ENCODE measurements at places on chromosomes 16 and 17. TPM values are rescaled to one million over a fixed set of nuclear protein-coding genes. Genes with fewer than 3 reads are reported as not detected.

Gene GPT2
- 17.0 TPM for total RNA-seq

Gene AXIN2
- 5.1 TPM for total RNA-seq

- no peak for DNase-seq
Measured at GRCh38 chr17:57925361-57925990, 29.7 kb downstream of the CUEDC1 start.

Gene SECTM1
- total RNA-seq = 65.8 TPM

Gene SEZ6L2
- 6.4 TPM for total RNA-seq

DNA sequence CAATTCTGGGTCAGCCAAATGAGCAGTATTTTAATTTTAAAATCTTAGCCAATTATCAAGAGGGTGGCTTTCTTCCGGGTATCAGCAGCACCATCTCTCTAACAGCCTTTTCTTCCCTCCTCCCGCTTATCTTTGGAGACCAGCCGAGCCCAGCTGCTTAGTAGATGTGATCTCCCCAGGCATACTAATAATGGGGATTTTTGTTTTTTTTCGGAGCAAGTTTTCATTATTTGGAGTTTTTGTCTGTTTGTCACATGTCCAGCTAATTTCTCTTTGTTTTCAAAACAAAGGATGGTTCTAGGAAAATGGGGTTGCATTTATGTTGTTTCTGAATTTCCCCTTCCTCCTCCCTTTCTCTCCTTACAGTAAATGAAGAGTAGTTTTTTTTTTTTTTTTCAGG lies 170.5 kb upstream of the MPHOSPH6 start:
- DNase-seq = no peak

GRCh38 chr16:67967958-67968399 lies 458 bp downstream of the SLC12A4 start:
- DNase-seq = peak; percentile 49

DNA sequence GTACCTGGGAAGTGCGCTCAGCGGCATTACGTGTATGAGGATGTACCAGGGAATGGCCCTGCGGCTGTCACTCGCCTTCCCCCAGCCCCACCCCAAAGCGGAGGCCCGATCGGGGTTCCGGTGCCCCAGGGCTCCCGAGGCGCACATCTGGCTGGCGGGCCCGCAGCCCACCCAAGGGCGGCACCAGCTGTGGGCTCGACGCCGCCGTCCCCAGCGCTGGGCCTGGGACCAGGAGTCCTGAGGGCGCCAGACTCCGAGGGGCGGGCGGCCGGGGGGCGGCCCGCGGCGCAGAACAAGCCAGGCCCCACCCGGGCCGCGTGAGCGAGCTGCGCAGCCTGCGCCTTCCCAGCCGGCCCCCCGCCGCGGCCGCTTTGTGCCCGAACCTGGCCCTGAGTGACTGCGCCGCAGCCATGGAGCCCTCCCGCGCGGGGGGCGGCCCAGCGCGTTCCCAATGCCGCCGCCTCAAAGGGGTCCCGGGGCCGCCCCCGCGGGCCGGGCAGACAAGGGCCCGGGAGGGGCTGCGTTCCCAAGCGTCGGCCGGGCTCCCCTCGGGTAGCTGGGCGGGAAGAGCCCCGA lies 17.4 kb downstream of the ZNF423 start:
- DNase-seq = no peak

GRCh38 chr16:78523212-78523985 lies 423.9 kb downstream of the WWOX start:
- DNase-seq = peak; percentile 12

DNA sequence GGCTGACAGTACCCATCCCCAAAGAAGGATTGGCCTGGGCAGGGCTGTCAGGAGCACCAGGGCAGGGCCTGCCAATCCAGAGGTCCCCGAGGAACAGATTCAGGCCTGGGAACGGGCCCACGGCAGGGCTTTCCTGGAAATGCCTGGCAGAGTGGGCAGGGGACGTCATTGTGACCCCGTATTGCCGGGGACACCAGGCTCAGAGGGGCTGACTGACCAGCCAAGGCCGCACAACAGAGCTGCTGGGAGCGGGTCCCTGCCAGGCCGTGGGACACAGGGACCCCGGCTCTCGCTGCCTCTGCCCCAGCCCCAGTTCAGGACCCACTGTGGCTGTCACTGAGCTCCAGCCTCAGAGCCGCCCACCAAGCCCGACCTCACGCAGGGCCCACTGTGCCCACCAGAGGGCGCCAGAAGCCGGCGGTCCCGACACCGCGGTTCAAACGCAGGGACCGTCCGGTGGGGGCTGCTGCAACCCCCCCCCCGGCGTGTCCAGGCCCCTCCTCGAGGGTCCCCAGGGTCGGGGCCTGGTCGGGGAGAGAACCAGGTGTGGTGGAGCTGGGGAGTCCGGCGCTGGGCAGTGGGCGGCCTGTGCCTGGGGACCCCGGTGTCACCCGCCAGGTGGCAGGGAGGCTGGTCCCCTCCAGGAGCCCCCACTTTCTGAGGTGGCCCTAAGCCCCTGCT lies 15.2 kb upstream of the SSTR5 start:
- no peak for DNase-seq

DNA sequence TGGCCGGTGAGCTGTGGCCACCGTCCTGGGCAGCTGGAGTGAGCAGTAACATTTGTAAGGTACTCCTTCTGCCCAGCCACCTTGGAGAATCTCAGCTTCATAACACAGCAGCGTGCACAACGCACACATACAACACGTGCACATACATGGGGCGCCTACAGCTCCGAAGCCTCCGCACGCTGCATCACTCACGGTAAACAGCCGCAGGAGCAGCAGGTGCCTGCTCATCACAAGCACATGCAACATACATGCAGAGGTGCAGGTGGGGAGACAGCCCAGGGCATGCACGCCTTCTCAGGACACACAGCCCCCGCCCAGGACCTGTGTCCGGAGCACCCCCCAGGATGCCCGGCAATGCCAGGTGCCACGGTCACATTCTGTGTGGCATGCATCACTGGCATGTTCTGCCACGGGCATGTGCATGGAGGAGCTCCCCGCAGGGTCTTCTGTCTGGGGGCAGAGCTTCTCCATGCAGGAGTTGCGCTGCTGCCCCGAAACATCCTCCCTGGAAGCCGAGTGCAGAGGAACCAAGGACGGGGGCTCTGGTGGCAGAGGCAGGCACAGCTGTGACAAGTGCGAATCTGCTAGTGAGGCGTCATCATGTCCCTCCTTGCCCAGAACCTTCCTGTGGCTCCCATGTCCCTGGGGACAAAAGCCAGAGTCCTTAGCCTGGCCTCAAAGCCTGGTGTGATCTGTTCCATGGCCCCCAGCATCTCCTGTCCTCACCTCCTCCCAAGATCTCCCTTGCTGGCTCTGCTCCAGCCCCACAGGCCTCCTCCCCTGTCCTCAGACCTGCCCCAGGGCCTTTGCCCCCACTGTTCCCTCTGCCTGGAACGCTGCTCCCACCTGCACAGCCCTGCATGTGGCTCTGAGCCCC lies 184.0 kb upstream of the GSE1 start:
- DNase-seq = no peak

- no peak for DNase-seq
Measured at GRCh38 chr16:25817876-25818275, 126.1 kb downstream of the HS3ST4 start.

- no peak for DNase-seq
Measured at GRCh38 chr17:17472333-17472920, 4.4 kb upstream of the MED9 start.

Gene PLXDC1
- total RNA-seq = 49.7 TPM

DNA sequence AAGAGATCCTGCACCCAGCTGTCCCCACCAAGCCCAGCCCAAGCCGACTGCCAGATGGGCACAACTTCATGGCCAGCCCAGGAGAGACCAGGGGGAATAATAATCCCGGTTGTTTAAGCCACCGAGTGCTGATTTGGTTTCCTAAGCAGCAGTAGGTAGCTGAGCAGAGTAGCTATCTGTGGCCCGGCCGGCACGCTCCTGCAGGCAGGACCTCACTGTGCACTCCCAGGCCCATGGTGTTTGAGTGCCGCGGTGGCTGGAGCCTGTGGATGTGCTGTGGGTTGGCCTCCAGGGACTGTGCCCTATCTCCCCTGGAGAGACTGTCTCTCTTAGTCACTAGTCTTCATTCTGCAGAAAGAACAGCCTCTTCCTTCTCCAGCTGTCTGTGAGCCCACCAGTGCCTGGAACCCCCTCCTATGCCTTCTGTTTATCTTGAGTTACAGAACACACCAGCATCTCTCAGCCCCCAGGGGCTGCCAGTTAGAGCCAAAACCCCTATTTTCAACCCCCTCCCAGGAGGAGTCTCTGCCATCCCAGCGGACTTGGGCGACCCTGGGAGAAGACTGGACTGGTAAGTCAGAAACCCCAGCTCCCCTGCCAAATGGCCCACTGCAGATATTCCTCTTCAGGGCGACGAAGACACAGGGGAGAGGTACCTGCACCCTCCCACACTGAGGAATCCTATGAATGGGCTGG lies 152.0 kb downstream of the SDK2 start:
- DNase-seq = no peak

Gene HOXB2
- total RNA-seq = 43.9 TPM

- DNase-seq = no peak
Measured at GRCh38 chr17:60401819-60402218, 9.9 kb upstream of the USP32 start.

DNA sequence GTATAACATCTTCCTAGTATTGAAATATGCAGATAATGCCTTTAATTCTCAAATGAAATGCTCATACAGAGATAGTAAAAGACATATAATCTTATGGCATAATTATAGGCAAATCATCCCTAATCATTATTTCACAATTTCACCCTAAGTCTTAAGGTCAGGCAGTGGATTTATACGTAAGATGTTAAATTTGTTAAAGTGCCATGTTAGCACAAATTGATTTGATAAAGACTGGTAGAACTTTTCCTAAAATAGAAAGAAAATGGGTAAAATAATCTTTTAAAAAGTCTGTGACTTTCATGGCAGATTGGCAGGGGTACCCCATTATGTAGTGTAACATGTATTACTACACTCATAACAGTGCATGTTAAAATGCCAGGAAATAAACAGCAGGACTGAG lies 1092.7 kb upstream of the GOT2 start:
- DNase-seq = no peak

GRCh38 chr16:70294385-70295025 lies 4.5 kb upstream of the DDX19B start:
- DNase-seq = no peak

Gene MAPK7
- 6.9 TPM for total RNA-seq

DNA sequence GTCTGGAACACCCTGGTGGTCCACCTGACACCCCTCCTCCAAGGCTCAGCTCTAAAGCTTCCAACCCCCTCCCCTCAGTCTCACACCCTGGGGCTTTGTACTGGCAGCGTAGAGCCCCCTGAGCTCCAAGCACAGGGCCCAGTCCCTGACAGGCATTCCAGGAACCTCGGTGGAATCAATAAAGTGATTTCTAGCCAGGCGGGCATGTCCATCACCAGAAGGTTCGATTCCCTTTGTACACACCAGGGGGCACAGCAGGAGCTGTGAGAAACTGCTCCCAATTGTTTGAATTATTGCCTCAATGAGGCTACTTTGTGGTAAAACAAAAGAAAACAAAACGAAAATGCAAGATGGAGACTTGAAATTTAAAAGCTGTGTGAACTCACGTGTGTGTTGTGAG lies 51.8 kb downstream of the SMPD3 start:
- peak; percentile 54 for DNase-seq

- DNase-seq = no peak
Measured at GRCh38 chr16:60930291-60930690, 1105.9 kb downstream of the CDH8 start.

GRCh38 chr17:11639736-11640462 lies 41.6 kb downstream of the DNAH9 start:
- no peak for DNase-seq

Gene KLHL10
- 1.3 TPM for total RNA-seq

Gene TBC1D3K
- total RNA-seq = not detected

- no peak for DNase-seq
Measured at GRCh38 chr16:80056324-80056723, 455.8 kb upstream of the MAF start.

Gene SCRN2
- 158 TPM for total RNA-seq

Gene KRTAP9-8
- not detected for total RNA-seq

- DNase-seq = no peak
Measured at GRCh38 chr17:76748657-76749056, 10.7 kb downstream of the MFSD11 start.

DNA sequence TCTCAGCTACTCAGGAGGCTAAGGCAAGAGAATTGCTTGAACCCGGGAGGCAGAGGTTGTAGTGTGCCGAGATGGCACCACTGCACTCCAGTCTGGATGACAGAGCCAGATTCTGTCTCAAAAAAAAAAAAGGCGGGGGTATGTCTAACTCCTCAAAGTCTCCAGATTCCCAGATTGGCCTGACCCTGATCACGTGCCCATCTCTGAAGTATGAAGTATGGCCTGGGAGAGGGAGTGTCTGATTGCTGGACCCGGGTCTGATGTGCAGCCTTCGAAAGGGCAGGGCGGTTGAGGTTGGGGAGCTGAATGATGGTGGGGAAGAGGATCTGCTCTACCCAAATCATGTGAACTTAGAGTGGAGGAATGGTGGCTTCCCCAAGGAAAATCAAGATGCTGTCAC lies 17.3 kb upstream of the AQP8 start:
- DNase-seq = no peak

GRCh38 chr16:75004460-75004859 lies 5.6 kb downstream of the ZNRF1 start:
- no peak for DNase-seq

Gene SYCE1L
- 1.2 TPM for total RNA-seq

- DNase-seq = no peak
Measured at GRCh38 chr17:7929158-7930023, at the start of gene KCNAB3. Gene KCNAB3, minus strand, starts transcription at chr17:7929856. Its CDS starts 421 bp downstream, at chr17:7929435.

Gene SLC46A1
- 1.8 TPM for total RNA-seq

Gene MPV17L
- not detected for total RNA-seq

DNA sequence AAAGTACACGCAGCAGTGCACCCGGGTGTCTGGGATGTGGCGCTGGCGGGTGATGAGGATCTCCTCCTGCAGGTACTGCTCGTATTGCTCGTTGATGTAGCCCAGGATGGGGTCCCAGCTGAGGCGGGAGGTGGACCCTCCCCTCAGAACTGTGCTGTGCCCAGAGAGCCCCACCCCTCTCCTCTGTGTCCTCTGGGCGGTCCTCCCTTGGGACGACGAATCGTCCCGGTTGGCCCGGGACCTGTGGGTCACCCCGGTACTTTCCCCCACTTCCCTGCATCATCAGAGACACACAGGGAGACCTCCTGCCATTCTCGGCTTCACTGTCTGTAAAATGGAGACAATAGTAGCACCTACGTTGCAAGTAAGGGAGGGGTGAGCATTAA lies 4.2 kb downstream of the SEPTIN12 start:
- no peak for DNase-seq

DNA sequence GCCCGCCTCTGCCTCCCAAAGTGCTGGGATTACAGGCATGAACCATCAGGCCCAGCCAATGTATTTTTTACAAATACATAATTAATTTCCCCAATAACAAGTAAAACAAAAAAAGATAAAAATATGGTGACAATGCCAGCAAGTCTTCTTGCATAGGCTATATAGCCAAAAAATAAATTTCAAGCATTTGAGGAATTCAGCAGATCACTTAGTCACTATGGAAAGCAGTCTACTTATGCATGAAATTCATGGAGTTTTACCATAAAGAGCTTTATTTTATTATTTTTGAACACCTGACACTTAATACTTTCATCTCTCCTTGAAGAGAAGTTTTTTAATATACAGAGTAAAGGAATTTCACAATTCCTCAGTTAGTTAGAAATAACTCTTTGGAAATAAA lies 56.4 kb downstream of the BRIP1 start:
- DNase-seq = no peak

Data from myocyte (in vitro differentiated cells).